GM23338 (cell line): ENCODE measurements at places on chromosomes 4 and X. TPM values are rescaled to one million over a fixed set of nuclear protein-coding genes. Genes with fewer than 3 reads are reported as not detected.

Gene RIBC1
- total RNA-seq = 0.39 and 0.45 TPM in 2 replicates

Gene GLRB
- total RNA-seq = 1.0 and 1.9 TPM in 2 replicates

Gene SERTM2
- 0.50 and 0.59 TPM in 2 replicates for total RNA-seq

Gene LPAR4
- 14.2 and 14.9 TPM in 2 replicates for total RNA-seq

Gene ZMYM3
- 67.6 and 71.1 TPM in 2 replicates for total RNA-seq

Gene MTNR1A
- 0.66 and 1.4 TPM in 2 replicates for total RNA-seq

DNA sequence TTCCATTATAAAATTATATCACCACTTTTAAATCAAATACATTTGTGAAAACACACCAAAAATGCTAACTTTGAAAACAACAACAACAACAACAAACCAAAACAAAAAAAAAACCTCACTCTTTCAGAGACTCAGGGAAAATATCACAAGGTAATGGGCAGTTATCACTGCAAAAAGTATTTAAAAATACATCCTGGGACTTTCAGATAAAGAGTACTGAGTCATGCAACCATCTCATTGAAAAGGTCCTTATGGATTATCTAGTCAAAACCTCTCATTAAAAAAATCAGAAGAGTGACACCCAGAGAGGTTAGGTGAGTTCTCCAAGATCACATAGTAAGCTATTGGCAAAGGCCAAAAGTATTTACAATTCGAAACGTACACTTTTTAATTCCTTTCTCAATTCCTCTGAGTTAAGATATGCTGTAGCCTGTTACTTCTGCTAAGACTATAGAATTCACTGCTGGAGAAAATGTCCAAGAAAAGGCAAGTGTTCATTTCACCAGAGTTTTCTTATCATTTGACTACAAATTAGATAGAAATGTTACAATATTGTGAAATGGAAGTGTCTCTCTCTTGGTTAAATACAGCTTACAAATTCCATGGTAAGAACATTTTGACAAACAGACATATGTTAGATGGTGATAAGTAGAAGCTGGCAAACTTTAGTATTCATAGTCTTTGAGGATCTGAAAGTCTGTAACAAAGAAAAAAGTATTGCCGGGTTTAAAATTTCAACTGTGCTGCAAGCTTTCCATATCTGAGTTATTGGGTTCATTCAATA, 9.3 kb downstream of the STX18 start:
- no peaks in the 10 kb centered on the region for H3K4me1 ChIP-seq
- no peaks in the 10 kb centered on the region for H3K36me3 ChIP-seq
- H3K27ac ChIP-seq = no peak overlapping the region
- no peaks in the 10 kb centered on the region for H3K27me3 ChIP-seq
- DNase-seq = no peak

DNA sequence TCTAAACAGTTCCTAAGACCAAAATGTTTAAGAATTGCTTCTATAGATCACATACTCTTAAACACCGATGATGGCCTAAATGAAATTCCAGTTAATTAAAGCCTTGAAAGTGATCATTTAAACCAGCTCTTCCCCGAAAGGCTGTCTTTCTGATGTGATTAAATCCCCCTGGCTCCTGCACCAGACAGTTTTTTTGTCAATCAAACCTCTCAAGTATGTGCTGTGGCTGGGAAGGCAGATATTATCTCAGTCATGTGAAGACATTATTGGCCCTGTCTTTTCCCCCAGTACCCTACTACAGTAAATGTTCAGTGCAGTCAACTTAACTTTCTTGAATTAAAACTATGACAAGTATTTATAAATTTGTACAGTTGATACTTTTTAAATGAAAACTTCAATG, 121.0 kb upstream of the MYOZ2 start:
- no peaks in the 10 kb centered on the region for H3K27me3 ChIP-seq
- H3K36me3 ChIP-seq = no peaks in the 10 kb centered on the region
- H3K4me3 ChIP-seq = no peak overlapping the region
- no peak overlapping the region for H3K27ac ChIP-seq
- no peak for DNase-seq

GRCh38 chr4:20251031-20251795, 492 bp upstream of the SLIT2 start:
- no peaks in the 10 kb centered on the region for H3K36me3 ChIP-seq
- peak overlapping the region; percentile 66 for H3K4me3 ChIP-seq
- H3K27me3 ChIP-seq = peaks cover 63% of the 10 kb centered on the region
- H3K4me1 ChIP-seq = peaks cover 21% of the 10 kb centered on the region

DNA sequence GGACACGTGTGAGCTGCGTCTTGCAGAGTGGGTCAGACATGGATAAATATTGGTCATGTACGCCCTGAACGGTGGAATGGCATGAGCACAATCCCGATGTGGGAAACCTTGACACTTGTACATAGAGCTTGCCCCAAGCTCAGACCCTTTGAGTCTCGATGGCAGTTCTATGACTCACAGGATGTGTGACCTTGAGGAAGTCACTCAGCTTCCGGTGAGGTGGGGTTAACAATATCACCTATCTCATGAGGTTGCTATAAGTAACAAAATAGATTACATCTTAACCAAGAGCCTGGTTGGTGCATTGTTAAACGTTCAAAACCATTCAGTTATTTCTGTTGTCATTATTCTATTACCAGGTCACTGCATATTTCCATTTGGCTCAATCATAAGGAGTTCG, 109.1 kb upstream of the TBL1X start:
- H3K4me1 ChIP-seq = peaks cover 11% of the 10 kb centered on the region; the same call in 1 of the 2 replicates
- H3K27me3 ChIP-seq = no peaks in the 10 kb centered on the region
- H3K27ac ChIP-seq = no peak overlapping the region
- no peak for DNase-seq

GRCh38 chr4:152451496-152451895, 84.4 kb downstream of the FBXW7 start:
- DNase-seq = no peak
- H3K27me3 ChIP-seq = no peaks in the 10 kb centered on the region
- peaks cover 2% of the 10 kb centered on the region; the same call in 1 of the 2 replicates for H3K4me1 ChIP-seq
- no peaks in the 10 kb centered on the region for H3K36me3 ChIP-seq
- H3K27ac ChIP-seq = no peak overlapping the region

DNA sequence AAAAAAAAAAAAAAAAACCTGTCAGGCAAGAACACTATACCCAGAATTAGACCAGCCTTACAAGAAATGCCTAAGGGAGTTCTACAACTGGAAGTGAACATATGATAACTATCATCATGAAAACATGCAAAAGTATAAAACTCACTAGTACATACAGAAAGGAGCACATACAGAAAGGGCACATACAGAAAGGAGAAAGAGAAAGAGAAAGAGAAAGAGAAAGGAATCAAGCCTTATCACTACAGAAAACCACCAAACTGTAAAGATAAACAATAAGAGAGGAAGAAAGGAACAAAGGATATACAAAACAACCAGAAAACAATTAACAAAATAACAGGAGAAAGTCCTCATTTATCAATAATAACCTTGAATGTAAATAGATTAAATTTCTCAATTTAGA, 50.4 kb downstream of the PHKA1 start:
- no peak for DNase-seq
- no peaks in the 10 kb centered on the region for H3K4me1 ChIP-seq

DNA sequence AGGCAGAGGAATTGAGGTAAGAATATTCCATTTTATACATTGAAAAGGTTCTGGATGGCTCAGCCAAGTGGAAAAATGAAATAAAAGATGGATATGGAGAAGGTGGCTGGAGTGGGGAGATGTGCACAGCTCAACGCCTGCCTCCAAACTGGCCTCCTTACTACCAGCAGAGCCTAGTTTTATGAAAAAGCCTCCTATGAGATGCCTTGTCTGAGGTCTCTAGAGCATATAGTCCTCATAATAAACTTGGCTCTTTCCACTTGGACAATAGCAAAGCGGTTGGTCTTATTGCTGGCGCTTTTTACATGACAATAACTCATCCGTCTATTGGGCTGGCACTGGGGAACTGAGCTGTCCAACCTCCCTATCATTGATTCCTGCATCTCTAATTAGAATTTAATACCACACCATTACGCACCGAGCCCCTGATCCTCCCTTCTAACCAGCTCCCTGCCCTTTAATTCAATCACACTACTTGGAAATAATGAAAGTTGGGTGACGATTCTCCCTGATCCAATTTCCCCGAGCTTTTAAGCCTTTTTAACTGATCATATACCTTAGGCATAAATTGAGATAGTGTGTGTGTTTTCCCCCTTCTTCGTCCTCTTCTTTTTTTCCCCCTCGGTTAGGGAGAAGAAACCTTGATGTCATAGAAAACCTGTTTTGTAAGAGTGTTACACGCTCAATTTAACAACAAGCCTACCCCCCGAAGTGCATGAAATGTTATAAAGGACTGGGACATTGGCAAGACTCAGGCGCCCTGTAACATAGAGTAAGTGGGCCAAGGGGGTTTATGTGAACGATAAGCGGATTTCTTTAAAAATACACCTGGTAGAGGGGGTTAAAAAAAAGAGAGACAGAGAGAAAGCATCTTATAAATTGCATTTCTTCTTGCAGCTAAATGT, at the start of gene PHOX2B:
Gene PHOX2B (minus strand): TSS at position 155 of the 905 bp plus-strand sequence. CDS start 115 bp downstream, at position 40.
- H3K4me1 ChIP-seq = peaks cover 74% of the 10 kb centered on the region
- H3K4me3 ChIP-seq = peak within 1 kb of the TSS; percentile 46; the same call in 1 of the 2 replicates
- H3K27ac ChIP-seq = no peak within 1 kb of the TSS
- peak; percentile 51 for DNase-seq
- no peaks in the 10 kb centered on the region for H3K36me3 ChIP-seq

DNA sequence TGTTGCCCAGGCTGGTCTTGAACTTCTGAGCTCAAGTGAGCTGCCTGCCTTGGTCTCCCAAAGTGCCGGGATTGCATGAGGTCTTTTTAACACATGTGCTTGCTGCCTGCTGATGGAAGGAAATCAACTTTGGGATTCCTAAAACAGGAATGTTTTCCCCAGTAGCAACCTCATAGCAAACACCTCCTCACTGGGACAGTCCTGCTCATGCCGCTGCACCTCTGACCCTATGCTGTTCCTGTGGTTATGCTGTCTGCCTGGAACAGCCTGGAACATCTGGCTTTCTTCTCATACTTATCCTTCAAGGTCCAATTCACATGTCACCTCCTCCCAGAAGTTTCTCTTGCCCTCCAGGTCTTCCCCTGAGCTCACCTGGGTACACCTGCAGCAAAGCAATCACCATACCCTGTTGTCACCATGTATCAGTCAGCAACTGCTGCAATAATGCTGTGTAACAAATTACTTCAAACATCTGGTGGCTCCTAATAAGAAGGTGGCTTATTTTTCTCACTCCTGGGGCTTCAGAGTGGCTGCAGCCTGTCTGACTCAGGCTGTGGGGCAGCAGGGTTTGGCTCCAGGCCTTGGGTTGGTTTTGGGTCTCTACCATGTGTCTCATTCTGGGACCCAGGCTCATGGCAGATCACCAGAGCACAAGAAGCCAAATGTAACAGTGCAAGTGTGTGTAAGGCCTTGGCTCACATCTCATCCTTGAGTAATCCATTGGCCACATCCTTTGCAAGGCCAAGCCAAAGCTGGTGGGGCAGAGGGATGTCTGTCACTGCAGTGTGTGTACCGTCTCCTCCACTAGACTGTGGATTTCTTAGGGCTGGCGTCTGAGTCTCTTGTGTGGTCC, 59.4 kb upstream of the SORCS2 start:
- DNase-seq = no peak
- peaks cover 8% of the 10 kb centered on the region for H3K4me1 ChIP-seq
- H3K27ac ChIP-seq = no peak overlapping the region
- H3K4me3 ChIP-seq = no peak overlapping the region
- no peaks in the 10 kb centered on the region for H3K36me3 ChIP-seq
- no peaks in the 10 kb centered on the region for H3K27me3 ChIP-seq

- no peaks in the 10 kb centered on the region for H3K36me3 ChIP-seq
- H3K4me1 ChIP-seq = no peaks in the 10 kb centered on the region
- H3K27ac ChIP-seq = no peak overlapping the region
Measured at GRCh38 chrX:122565952-122566351, 618.1 kb upstream of the GRIA3 start.
